ENCODE measurements at places on chromosomes 3 and 15.

DNA sequence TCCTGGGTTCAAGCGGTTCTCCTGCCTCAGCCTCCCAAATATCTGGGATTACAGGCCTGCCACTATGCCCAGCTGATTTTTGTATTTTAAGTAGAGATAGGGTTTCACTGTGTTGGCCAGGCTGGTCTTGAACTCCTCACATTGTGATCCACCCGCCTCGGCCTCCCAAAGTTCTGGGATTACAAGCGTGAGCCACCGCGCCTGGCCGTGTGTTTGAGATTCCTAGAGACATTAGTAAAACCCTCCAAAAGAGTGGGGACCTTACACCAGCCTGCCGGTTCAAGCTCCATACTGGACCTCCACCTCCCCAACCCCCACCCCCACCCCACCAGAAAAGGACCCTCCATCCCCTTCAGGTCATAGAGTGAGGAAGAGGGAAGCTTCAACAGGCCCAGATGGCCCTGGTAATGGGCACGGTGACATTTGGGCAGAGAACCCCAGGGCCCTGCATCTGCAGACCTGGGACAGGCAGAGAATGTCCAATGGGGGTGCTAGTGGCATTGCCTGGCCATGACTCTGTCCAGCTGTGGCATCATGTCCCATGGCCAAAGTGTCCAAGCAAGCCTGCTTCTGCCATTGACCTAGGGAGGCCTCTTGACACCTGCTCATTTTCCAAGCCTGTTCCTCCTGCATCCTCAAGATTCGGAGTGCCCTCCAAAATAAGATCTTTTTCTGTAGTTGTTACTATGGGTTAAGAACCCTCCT lies 108.9 kb upstream of the KLF13 start:
- DNase-seq = no peak

GRCh38 chr15:40915116-40915661 lies 14.0 kb upstream of the DLL4 start:
- no peak for DNase-seq

DNA sequence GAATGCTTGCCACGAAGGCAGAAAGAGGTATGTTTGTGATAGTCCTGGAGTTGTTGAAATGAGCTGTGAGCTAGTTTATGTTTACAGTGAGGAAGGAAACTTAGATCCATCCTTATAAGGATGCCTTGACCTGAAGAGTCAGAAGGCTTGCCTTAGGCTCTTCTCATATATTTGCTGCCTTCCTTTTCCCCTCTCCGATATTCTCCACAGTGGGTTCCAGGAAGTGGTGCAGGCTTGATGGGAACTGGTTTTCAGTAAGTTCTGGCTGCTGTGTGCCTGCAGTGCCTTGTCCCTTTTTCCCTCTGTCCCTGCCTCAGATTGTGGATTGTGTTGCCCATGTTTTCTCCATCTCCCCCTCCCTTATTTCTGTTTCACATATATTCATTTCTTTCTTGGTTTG lies 287.3 kb upstream of the UBE2E1 start:
- DNase-seq = no peak

- DNase-seq = no peak
Measured at GRCh38 chr3:102571006-102571405, 136.2 kb downstream of the ZPLD1 start.

DNA sequence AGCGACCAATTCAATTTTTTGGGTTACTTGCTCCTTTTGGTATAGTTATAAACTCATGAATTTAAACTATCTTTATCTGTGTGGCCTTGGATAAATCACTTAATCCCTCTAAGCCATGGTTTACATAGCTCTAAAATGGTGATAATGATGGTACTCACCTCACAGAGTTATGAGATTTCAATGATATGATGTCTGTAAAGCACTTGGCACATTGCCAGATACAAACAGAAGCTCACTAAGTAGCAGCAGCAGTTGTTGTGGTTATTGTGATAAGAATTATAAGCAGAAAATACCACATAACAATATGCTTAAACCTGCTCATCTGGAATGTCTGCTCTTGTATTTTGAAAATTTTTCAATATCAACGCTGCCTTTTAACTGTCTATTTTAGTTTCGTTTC lies 185.1 kb upstream of the SNTN start:
- DNase-seq = no peak

DNA sequence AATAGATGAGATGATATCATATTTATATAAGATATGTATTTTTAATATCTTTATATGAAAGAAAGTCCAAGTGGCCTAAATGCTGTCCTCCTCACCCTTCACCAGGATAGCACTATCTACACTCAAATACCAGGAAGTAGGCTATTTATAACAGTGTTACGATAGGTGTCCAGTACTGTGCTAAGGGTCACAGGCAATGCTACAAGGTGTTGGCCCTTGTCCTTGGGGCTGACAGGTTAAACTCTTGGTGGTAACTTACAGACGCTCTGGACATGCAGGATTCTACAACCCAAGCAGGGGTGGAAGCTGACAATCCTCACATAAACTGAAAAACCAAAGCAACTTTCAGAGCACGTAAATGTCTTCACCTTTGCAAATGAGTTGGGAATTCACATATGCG lies 22.3 kb downstream of the NCEH1 start:
- no peak for DNase-seq

DNA sequence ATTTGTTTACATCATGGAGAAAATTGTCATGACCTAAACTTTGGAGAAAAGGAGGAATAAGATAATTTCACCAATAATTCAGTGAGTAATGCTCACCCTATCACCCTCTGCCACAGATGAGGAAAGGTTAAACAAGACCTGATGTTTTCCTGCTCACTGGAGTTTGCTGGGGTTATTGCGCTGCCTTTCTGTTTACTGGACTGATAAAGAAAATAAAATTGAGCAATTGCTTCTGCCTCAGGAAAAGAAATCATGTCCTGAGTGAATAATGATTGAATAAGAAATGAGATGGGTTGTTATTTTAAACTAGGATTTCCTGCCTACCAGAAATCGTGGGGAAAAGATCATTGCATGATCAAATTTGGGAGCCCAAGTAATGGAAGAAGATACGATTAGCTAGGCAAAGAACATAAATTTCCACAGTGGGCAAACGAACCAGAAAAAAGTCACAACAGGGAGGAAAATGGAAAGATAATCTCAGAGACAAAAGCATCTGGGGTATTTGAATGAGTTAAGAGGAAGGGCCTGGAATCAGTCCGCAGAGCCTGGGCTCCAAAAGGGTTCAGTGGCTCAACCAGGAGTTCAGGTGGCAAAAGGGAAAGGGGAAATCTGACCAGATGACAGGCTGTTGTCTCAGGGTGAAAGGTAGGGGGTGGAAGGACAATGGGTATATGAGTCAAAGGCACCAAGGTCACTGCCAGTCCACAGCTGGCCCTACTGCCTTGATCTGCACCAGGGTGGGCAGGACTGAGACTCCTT lies 146.8 kb downstream of the FAM43A start:
- DNase-seq = no peak

DNA sequence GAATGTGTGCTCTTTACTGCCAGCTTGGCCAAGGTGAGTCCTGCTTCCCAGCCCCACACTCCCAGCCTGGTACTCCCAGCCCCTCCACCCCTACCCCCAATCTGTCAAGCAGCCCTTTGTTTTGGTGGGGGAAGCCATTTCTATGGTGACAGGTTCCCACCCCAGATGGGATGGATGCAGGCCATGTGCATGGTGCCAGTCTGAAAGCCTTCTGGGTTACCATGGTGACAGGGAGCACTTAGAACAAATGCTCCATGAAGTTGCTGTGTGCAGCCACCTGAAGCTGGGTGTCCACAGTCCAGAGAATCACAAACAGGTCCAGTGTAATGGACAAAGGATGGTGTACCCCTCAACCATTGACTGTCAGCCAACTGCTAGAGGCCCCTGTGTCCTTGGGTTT lies 19.1 kb upstream of the VILL start:
- DNase-seq = no peak

- DNase-seq = no peak
Measured at GRCh38 chr3:52841211-52841980, 6.6 kb upstream of the MUSTN1 start.

- DNase-seq = no peak
Measured at GRCh38 chr3:123389628-123389918, 59.3 kb downstream of the ADCY5 start.

DNA sequence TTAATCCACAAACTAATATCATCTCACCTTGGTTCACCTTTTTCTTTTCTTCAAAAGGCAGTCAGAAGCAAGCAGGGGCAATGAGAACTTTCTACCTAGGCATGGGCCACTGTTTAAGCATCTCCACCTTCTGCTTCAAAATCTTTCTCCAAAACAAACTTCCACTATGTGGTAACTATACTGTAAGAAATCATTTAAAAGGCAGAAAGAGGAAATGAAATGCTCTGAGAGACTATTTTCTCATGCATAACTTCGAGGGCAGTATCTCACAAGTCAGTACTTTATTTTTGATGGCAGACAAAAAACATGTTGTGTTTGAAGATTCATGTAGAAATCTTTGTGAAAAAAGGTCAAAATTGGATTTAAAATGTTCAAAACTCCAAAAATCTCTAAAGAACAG lies 419.7 kb downstream of the ZBTB20 start:
- DNase-seq = no peak

- peak; percentile 56 for DNase-seq
Measured at GRCh38 chr3:152399374-152399773, 130.6 kb downstream of the MBNL1 start.

GRCh38 chr15:99121691-99122410 lies 17.0 kb downstream of the SYNM start:
- DNase-seq = no peak

GRCh38 chr3:127396473-127396872 lies 108.6 kb upstream of the PRR20G start:
- no peak for DNase-seq

DNA sequence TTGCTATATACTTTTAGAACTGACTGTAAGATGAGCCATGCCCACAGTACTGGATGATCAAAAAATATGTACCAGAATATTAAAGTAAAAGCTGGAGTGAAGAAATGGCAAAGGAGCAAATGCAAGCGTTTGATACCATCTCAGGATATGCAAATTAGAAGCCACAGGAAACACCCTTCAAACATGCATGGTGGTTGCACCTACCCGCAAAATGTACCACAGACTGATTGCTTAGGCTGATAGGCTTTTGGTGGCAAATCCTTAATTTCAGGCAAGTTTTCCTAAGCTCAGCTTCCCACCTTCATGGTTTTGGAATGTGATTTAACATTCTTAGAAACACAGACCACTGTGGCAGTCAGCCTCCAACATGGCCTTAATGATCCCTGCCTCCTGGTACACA lies 149.0 kb downstream of the PDZRN3 start:
- DNase-seq = no peak

GRCh38 chr3:9398700-9399336 lies 1.4 kb downstream of the SETD5 start:
- DNase-seq = peak; percentile 59

DNA sequence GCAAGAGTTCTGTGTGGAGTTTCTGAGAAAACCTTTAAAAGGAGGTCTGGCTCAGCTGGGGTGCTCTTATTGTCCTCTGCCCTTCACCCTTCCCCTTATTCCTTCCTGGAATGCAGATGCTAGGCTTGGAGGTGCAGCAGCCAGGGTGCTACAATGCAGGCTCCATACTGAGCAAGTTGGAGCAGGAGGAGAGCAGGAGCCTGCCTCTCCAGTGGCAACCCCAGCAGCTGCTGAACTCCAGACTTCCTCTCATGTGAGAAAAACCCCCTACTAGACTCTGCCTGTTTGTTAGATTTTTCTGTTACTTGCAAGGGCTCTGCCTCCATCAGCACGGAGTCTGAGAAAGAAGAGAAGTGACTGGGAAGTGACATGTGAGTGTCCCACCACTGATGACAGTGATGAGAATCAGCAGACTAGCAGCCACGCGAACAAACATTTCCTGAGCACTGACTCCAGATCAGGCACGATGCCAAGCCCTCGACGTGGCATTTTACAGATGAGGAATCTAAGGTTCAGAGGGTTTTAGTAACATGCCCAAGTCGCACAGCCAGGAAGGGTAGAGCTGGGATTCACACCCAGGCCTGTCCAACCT lies 16.1 kb upstream of the RARRES1 start:
- DNase-seq = no peak

DNA sequence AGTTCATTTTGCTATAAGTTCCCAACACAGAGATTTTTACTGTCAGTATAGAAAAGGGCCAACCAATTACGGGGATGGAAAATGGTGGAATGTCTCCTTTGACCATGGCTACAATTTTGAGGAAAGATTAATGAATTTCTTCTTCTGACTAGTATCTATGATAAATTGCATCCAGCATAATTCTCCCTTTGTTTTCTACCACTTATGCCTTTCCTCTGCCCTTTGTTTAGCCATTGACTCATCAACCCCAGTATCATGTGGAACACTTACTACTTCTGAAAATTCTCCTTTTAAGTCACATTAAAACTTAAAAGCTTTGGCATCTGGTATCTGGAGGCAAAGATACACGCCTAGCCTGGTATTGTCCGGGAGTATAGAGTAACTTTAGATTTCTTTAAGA lies 92.9 kb upstream of the CADPS start:
- no peak for DNase-seq

DNA sequence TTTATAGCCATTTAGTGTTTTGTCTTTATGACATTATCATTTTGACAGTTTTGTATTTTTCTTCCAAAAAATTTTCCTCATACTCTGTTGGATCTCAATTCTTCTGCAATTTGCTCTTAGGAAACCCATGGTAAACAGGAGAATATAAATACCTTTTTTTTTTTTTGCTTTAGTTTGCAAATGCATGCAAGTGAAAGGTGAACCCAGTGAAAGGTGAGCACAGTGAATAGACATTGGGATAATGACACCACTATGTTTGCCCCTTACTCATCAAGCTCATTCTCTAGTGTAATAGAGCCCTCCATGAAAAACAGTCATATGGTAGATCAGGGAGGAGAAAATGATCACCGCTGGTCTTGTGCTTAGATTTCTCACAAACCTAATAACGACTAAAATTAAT lies 59.0 kb upstream of the TRPC1 start:
- DNase-seq = no peak

DNA sequence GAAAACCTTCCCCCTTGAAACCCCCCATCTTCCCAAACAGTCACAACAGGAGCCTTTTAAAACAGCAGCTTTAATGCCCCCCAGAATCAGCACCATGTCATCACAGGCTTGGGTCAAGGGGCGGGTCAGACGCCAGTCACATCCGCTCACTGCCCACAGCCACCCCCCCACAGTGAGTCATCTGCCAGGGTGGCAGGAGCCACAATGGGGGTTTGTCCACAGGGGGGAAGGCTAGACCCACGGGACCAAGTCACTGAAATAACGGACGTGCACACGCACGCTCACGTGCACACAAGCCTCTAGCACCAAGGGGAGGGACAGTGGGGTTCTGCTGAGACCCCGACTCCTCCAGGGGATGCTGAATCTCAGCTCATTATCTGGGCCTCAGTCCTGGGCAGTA lies 441 bp upstream of the UCN2 start:
- DNase-seq = peak; percentile 69

DNA sequence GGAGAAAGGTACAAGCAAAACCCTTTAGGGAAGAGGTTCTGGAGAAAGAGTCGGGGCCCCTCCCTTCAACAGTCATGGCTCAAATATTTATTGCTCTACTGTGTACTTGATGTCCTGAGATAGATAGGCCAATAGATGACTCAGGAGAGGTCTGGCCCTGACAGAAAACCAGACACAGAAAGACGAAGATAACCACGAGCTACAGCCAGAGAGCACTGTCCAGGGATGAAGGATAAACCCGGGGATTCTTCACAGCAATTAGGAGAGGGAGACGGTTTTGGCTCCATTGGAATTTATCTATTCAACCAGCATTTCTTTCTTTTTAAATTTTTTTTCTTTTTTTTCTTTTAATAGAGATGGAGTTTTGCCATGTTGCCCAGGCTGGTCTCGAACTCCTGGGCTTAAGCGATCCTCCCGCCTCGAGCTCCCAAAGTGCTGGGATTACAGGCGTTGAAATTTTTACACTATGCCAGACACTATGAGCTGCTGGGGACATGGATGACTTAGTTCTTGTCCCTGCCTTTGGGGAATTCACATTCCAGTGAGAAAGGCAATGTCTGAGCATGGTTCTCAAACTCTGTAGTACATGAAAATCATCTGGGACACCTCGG lies 4.6 kb upstream of the CIDEC start:
- peak; percentile 68 for DNase-seq
